Stimulated activated CD8-positive, alpha-beta memory T cell treated with anti-CD3 and anti-CD28 coated beads, Interleukin-15, amount 100 ng/mL, for 24 hours (primary cell): ENCODE measurements at places on chromosomes 12 and 14.
A peak's percentile ranks its signal among the peaks of the same experiment; 100 is the strongest.

- no peak for DNase-seq
These were observed 215.9 kb downstream of the CACNA1C start for GRCh38 chr12:2268471-2269286.

DNA sequence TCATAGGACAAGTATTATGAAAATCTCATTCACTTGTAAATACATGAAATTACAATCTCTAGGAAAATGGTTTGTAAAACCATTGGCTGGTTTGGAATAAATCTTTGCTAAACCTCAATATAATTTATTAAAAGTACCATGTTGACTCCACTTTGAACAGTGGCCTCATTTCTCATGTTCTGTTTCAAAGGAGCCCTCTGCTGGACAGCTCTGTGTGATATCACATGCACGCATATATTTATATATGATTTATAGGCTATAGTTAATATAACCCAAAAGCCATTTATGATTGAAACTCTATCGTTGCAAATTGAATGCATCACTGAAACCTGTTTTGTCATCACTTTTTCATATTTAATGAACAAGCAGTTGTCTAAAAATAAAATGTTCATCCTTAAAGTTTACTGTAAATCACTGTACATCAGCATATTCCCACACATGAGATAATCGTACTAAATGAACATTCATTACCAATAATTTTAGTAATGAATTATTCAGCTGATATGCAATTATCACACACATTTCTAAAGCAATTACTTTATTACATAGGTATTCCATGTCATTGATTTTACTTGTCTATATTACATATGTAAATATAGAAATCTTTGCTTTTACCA lies 493.8 kb downstream of the NPAS3 start:
- no peak for DNase-seq

GRCh38 chr12:4168036-4168435 lies 105.5 kb upstream of the CCND2 start:
- DNase-seq: no peak

- DNase-seq: peak; percentile 5
These were observed 156.3 kb upstream of the PZP start for GRCh38 chr12:9364224-9365176.

DNA sequence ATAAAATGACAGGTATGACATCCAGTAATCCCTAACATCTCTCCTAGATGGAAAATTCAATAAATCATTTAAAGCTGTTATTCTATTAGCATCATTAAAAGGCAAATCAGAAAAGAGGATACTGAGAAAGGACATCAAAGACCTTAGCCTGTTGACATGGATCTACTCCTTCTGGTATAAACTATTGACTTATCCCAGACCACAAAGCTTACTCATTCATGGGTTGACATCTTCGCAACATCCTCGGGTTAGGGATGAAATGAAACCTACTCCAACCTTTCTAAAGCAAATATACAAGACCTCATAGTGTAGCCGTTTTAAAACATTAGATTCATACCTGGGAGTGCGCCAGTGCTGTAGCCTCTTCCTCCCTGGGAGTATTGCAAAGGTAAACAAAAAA lies 191.5 kb upstream of the BTG1 start:
- DNase-seq: no peak

DNA sequence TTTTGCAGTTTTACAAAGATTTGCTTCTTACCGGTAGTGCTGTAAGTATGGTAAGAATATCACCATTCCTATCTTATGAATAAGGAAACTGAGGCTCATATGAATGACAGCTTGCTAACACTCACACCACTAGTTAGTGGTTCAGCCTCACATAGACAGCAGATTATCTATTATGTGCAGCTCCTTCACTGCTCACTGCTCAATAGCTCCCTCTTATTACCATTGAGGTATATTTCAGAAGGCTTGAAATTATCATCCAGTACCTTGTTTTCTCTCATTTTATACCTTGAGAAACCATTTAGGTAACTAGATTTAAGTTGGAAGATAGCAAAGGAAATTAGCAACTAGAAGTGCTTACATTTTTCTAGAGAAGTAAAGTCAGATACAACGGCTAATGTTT lies 15.5 kb downstream of the RIC8B start:
- DNase-seq: no peak

GRCh38 chr12:130947028-130947613 lies 6.6 kb upstream of the ADGRD1 start:
- no peak for DNase-seq

DNA sequence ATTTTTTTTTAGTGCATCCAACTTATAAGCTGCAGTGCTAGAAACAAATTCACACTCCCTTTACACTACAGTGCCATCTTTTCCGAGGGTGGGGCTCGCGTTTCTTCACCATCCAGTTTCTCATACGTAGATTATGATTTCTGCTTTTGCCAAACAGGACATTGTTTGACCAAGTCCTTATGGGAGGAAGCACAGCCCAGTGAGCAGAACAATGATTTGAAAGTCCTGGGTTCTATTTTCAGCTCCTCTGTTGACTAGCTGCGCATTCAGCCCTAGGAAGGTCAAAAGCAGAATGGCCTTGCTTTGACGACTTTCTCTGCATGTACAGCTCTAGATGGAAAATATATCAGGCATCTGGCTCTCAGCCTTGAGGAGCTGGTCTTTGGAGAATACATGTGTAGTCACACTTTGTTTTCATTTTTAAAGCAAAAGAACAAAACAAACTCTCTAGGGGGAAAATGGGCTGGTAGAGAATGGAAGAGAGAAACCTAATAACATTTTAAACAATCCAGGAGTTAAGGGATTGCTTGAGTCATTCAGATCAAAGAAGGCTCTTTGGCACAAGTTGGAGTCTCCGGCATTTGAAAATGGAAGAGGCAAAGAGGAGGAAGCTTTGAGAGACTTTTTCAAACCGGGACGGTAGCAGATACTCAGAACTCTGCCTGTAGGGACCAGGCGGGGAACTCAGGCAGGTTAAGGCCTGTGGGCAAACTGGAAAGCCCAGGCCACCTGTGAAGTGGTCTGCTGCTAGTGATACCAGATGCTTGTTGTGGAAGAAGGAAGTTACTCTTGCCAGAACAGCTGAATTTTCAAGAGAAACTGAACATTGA lies 257.3 kb upstream of the PLEKHG7 start:
- DNase-seq: no peak

GRCh38 chr12:93776581-93777018 lies 99.4 kb downstream of the CRADD start:
- no peak for DNase-seq

GRCh38 chr14:95482627-95483308 lies 33.7 kb downstream of the SYNE3 start:
- DNase-seq: no peak

DNA sequence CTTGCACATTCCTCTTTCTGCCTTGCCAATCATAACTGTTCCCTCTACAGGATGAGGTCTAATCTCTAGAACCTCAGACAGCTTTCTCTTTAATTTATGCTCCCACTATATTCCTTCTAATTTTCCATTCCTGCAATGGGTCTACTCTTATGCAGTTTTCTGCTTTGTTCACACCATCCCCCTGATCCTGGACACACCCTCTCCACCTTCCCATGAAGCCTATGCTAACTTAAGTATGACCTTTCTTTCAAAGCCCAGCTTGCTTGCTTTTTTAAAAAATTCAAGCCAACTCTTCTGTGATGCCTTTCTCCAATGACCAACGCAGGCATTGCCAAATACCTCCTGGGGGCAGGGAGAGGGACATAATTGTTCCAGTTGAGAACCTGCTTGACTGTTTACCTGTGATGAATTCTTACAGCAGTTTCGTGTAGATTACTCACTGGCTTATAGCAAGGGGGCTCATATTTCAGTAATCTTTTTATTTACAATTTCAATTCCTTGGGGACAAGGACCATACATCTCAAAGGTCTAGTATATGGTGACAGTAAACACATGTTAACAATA lies 7.8 kb downstream of the SLC38A1 start:
- no peak for DNase-seq

DNA sequence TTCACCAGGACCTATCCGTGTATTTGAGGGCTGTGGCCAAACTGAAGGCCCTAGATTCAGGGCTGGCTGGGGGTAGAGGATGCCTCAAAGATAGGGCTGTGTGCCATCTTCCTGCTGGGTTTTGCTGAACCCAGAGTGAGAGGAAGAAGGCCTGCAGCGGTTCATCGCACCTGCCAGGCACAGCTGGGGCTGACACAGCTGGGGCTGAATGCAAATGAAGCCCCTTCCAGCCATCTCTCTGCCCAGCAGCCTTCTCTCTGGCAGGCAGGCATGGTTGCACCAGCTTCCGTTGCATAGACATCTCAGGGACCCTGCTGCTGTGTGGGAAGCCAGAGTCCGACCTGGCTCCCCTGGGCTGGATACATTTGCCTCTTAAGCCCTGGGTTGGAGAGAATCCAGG lies 152.4 kb downstream of the TSPAN9 start:
- no peak for DNase-seq

DNA sequence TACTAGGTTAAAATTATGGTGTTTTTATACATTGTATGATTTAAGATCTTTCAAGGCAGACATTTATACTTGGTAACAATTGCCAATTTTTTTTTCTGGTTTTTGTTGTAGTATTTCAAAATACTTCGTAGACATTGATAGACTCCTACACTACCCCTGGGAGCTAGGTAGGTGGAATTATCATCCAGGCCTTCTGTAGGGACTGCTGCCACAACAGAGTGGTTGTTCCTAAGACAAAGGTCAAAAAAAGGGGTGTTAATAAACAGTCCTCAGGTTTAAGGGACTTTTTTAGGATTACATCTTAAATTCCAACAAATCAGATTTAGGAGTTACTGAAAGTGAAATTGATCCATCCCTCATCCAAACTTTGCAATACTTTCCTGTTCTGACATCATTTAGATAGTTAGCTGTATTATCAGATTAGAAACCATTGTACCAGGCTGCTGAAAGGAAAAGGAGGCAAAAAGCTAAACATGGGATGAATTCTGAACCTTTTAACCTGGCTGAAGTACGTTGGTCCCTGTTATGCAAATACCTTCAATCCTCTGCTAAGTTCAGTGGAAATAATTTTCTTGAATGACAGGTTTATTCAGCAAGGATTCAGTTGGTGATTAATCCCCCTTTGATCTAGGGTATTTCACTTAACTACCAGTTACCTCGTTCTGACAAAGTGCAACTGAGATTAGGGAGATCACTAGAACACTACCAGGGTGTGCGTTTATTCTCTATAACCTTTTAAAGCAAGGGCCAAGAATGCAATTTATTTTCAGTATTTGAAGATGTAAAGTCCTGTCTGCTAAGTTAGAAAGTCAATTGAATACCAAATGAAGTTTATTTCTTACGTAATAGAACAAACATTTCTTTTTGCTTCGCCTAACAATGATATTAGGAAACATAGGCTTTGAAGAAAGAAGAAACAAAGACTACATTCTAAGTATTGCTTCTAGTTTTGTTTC lies 23.2 kb downstream of the AP5M1 start:
- no peak for DNase-seq
